ENCODE measurements at places on chromosomes 5 and 9.

- DNase-seq = no peak
These were observed 152.8 kb upstream of the DAP start for GRCh38 chr5:10913841-10914240.

- DNase-seq = no peak
These were observed 401.3 kb downstream of the MTRR start for GRCh38 chr5:8270246-8270645.

DNA sequence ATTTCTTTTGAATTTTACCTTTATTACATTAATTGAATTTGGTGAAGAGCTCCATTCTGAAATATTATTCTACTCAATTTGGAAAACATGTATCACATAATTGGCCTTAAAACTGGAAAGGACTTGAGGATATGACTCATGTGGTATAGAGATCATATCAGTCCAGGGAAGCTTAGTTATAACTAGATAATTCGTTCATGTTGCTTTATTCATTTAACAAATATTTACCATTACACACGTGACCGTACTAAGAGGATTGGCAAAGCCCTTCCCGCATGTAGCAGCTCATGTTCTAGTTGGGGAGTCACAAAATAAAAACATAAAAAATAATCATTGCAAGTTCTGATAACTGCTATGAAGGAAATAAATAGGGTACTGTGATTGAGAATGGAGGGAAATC is 1816.5 kb downstream of the MAT2B start:
- DNase-seq = no peak

GRCh38 chr5:167720259-167720658 is 571.2 kb upstream of the WWC1 start:
- DNase-seq = no peak

DNA sequence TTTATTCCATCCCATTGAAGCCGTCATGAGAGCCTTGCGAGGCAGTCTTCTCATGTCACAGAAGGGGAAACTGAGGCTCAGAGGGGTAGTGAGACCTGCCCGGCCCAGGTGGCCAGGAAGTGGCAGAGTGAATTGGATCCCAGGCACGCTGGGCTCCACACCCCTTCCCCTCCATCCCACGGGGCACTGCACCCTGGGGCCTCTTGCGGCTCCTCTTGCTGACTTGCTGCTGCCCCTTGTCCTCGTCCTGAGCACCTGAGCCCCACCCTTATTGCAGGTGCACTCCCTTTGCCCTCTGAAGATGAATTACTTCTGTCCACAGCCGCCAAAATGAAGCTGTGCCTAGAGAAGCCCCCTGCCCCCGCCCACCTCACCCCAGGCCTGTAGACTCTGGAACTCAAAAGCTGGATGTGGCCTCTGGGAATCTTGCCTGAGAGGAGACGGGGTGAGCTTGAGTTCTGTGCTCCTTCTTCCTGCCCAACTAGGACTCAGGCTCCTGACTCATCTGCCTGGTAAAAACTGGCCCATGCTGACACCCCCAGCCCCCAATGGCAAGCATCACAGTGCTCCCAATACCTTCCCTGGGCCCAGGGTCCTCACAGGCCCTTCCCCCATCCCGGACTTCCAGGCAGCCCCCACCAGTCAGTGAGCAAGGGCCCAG is 6.4 kb downstream of the NEURL1B start:
- DNase-seq = no peak

DNA sequence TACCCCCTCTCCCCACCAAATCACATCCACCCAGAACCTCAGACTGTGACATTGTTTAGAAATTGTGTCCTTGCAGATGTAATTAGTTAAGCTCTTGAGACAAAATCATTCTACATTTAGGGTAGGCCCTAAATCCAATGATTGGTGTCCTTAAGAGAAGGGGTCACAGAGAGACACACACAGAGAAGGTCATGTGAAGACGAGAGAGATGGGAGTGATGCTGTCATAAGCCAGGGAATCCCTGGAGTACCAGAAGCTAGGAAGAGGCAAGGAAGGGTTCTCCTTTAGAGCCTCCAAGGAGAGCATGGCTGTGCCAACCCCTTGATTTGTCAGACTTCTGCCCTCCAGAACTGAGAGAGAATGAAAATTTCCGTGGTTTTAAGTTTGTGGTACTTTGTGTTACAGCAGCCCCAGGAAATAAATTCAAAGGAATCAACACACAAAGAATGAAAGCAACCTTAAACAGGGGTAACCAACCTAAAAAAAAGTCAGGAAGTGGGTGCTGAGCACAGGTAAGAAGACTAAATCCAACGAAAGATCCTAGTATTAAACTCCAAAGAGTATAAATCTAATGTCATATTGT is 33.6 kb downstream of the TIMD4 start:
- no peak for DNase-seq

DNA sequence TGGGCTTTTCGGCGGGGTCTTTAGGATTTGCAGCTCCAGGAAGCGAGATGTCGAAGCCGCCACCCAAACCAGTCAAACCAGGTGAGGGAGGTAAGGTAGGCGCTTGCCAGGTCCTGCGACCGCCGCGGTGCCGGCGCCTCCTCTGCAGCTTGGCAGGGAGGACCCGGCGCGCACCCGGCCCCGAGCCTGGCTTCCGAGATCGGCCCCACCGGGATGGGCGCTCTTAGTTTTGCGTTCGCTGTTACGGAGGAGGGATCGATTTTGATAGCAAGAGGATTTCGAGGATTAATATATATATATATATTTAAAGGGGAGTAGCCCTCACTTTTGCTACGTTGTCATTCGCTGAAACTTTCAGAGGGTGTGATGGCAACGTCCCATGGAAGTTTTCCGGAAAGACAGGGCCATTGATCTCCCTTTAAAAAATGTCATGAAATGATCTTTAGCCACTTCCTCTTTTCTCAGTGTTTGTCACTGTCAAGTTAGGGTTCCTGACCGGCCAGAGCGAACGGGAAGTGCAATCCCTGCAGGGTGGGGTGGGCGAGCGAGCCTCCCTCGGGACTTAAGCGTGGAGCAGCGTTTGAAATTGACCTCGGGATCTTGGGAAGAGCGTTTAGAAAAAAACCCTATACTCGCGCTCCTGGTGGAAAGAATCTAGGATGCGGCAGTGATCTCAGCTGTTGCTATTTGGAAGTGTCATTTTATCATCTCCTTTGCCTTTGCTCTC is 495 bp downstream of the OSTF1 start:
- DNase-seq = peak; percentile 19

DNA sequence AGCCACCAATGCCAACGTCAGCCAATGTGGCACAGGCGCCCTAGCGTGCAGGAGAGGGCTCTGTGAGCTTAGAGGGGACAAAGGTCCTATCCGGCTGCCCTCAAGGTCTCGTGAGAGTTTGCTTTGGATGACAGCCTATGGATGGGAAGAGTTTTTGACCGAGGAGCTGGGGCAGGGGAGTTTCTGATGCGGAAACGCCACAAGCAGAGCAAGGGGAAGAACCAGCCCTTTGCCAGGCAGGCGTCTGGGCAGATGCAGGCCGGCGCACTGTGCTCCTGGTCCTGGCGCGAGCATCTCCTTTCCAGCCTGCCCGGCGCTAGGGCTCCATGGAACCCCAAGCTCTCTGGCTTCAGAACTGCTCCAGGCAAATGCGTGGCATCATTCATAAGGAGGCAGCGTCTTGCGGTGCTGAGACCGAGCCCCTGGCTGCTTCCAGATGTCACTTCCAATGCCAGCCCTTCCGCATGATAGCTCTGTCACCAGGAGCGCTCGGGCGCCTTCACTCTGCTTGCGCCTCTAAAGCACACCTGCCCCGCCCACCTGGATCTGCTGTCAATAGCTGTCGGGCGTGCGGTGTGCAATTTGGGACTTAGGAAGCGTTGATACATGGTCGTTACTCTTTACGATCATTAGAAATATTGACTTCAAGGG is 374.9 kb upstream of the IRX1 start:
- DNase-seq = no peak

DNA sequence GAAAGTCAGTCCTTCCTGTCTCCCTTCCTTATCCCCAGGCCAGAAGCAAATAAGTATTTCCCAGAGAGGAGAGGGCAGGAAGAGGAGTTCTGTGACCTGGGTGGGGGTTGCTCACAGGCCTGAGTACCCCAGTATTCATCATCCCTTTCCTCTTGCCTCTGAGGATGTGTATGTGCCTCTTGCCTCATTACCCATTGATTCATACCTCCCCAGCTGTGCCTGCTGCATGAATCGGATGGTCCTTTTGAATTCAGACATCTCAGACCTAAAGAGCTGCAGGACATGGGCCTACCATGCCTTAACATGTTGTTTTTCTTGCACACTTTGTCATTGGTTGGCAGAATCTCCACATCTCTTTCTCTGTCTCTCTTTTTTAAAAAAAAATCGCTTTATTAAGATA is 112.8 kb upstream of the SHB start:
- DNase-seq = no peak

- no peak for DNase-seq
These were observed 1.1 kb upstream of the GABRP start for GRCh38 chr5:170782438-170782837.

DNA sequence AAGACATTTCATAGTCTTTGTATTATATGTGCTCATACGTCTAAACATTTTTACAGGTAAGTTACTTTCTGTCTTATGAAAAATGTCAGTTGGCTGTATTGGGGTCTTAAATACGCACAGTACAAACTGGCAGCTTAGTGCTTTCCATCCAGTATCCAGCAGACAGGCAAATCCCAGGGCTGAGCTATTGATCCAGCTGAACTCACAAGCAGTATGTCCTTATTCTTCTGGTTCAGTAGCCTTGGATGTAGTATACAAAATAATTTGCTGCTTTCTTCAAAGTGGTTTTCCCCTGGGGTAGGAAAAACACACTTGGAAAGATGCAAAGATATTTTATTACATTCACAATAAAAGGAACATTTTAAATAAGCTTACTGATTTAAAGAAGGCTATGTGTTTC is 617.2 kb downstream of the NR2F1-AS1 start:
- DNase-seq = no peak

GRCh38 chr5:171907725-171908343 is 98.6 kb downstream of the FBXW11 start:
- DNase-seq = no peak

GRCh38 chr9:94948567-94949235 is 222.2 kb downstream of the AOPEP start:
- DNase-seq = no peak

DNA sequence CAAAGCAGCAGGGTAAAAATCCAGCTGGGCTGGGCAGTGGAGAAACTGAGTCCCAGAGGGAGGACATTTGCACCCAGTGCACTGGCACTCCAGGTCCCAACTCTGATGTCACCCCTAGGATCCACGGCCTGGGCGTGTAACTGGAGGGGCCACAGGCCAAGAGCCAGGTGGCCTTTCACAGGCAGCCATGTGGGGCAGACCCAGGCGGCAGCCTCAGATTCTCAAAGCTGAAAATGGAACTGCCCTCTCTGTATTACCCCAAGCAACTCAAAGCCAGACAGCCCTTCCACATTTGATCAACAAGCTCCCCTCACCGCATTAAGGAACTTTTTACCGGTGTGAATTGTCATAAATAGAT is 46.7 kb downstream of the RASGEF1C start:
- DNase-seq = no peak

GRCh38 chr5:115168829-115169486 is 750 bp downstream of the TRIM36 start:
- no peak for DNase-seq

DNA sequence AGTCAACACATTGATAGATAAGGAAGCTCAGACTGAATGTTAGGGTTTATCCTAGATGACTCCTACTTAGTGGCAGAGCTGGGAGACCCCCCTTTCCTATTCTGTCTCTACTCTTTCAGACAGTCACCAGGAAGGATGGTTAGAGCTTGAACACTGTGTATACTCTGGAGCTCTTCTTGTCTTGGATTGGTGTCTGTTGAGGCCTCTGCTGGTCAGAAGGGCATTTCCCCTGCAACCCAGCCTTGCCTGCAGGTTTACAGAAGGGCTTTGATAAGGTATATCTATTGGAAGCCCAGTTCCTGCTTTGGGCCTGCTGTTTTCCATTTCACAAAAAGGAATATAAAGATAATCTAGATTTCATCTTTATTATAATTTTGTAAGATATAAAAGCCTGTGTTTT is 71.8 kb downstream of the KDM4C start:
- DNase-seq = no peak
